ENCODE measurements at places on chromosomes 6 and 20.

GRCh38 chr20:58795181-58795922 lies 55.4 kb downstream of the GNAS-AS1 start:
- no peak for DNase-seq
- no peaks in the 10 kb centered on the region for H3K36me3 ChIP-seq
- H3K4me3 ChIP-seq = no peak overlapping the region
- H3K27ac ChIP-seq = no peak overlapping the region
- H3K4me1 ChIP-seq = no peaks in the 10 kb centered on the region
- H3K27me3 ChIP-seq = peaks cover 15% of the 10 kb centered on the region

GRCh38 chr20:20207291-20207690 lies 155.0 kb downstream of the CFAP61 start:
- H3K27ac ChIP-seq = peak overlapping the region; percentile 81
- no peak for DNase-seq
- H3K27me3 ChIP-seq = no peaks in the 10 kb centered on the region
- H3K4me3 ChIP-seq = peak overlapping the region; percentile 62

DNA sequence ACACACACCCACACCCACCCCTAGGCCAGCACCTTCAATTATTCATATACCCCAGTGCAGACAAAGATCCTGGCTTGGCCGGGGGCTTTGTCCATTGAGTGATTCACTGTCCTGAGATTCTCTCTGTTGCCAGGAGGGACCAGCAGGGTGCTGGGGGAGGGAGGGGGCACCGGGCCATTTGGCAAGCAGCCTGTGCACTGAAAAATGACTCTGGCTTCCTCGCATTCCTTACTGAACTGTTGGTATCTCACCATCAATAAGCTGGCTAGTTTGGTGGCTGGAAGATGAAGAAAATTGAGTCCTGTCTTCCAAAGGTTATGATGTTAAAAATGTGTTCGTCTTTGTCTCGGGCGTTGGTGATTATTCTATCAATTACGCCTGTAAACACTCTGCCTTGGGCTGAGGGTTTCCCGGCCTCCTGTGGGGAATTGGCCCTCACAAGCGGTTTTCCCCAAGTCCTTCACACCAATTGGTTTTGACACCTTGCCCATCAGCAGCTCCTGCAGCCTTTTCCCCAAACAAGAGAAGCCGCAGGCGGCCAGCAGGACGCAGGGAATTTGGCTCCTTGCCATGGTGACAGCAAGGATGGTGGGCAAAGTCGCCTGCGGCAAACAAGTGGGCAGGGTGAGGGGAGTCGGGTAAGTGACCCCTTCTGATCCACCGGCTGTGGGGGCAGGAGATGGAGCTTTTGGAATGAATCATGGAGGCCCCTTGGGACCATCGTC lies 4.9 kb downstream of the VSTM2L start:
- peaks cover 34% of the 10 kb centered on the region for H3K27me3 ChIP-seq
- DNase-seq = no peak
- H3K4me1 ChIP-seq = peaks cover 5% of the 10 kb centered on the region
- no peak overlapping the region for H3K27ac ChIP-seq
- H3K4me3 ChIP-seq = no peak overlapping the region

GRCh38 chr6:137036566-137037300 lies 8.0 kb downstream of the IL20RA start:
- H3K27me3 ChIP-seq = peaks cover 82% of the 10 kb centered on the region
- H3K27ac ChIP-seq = no peak overlapping the region
- DNase-seq = no peak
- no peak overlapping the region for H3K4me3 ChIP-seq
- H3K4me1 ChIP-seq = peaks cover 22% of the 10 kb centered on the region

DNA sequence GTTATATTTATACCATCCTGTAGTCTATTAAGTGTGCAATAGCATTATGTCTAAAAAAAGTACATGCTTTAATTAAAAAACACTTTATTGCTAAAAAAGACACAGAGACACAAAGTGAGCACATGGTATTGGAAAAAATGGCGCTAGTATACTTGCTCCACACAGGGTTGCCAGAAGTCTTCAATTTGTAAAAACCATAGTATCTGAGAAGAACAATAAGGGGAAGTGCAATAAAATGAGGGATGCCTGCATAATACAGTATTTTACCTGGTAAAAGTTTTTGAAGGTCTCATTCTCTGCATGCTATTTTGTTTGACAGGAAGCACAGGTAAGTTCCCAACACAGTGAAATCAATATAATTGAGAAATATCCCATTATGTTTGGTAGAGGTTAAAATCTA lies 1.6 kb downstream of the NOX3 start:
- peaks cover 23% of the 10 kb centered on the region for H3K27me3 ChIP-seq
- H3K4me3 ChIP-seq = no peak overlapping the region
- no peaks in the 10 kb centered on the region for H3K4me1 ChIP-seq
- H3K36me3 ChIP-seq = no peaks in the 10 kb centered on the region
- no peak for DNase-seq
- H3K27ac ChIP-seq = no peak overlapping the region

GRCh38 chr20:49620364-49621240 lies 52.7 kb upstream of the PTGIS start:
- H3K4me1 ChIP-seq = peaks cover 15% of the 10 kb centered on the region
- DNase-seq = no peak
- H3K27me3 ChIP-seq = no peaks in the 10 kb centered on the region
- H3K4me3 ChIP-seq = no peak overlapping the region

DNA sequence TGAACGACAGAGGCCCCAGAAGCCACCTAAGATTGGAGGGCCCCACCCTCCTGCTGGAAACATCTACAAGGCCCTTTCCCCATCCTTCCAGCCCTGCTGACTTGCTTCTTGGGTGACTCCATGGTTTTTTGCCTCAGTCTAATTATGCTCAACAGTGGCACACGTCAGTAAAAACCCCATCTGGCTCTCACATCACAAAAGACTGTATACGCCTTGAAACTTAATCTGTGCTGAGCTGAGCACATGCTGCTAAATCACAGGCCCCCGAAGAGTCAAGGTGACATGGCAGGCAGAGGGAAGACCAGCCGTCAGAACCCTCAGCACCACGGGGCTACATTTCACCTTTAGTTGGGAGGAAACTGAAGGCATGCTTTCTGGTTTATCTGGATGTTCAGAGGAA lies 323.1 kb downstream of the CDH26 start:
- DNase-seq = no peak
- no peaks in the 10 kb centered on the region for H3K27me3 ChIP-seq
- H3K4me3 ChIP-seq = no peak overlapping the region
- peaks cover 7% of the 10 kb centered on the region for H3K36me3 ChIP-seq
- H3K4me1 ChIP-seq = no peaks in the 10 kb centered on the region

GRCh38 chr6:25280344-25281074 lies 1.3 kb downstream of the CARMIL1 start:
- no peak overlapping the region for H3K27ac ChIP-seq
- H3K4me1 ChIP-seq = peaks cover 4% of the 10 kb centered on the region
- no peaks in the 10 kb centered on the region for H3K36me3 ChIP-seq
- DNase-seq = no peak
- peak overlapping the region; percentile 67 for H3K4me3 ChIP-seq
- H3K27me3 ChIP-seq = peaks cover 5% of the 10 kb centered on the region

DNA sequence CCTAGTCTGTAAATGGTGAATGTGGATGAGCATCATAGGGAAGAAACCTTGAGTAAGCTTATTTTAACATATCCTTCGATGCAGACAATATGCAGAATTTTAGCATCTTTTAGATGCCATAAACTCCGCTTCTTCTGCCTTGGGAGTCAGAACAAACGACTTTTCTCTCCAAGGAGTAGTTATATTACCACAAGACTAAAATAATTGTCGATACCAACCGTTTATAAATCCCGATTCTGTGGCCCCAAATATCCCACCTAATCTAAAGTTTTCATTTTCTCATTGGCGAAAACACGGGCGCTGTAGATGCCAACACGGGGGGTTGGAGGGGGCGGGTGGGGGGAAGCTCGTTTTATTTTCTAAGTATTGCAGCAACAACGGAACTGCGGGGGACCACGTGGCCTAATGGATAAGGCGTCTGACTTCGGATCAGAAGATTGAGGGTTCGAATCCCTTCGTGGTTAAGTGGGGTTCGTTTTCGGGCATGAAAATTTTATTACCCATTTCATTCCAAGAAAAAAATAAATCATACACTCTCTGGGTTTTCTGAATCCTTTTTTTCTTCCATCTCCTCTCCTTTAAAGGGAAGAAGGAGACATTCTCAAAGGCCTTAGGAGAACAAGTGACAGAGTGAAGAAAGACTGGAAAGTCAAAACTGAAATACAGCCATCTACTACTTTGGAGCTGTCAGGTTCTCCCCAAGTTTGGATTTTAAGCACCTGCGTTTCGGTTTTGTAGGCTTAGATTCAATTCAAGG lies 65.5 kb upstream of the BTN3A2 start:
- H3K36me3 ChIP-seq = no peaks in the 10 kb centered on the region
- H3K4me3 ChIP-seq = no peak overlapping the region
- H3K27me3 ChIP-seq = no peaks in the 10 kb centered on the region
- H3K27ac ChIP-seq = no peak overlapping the region
- peaks cover 22% of the 10 kb centered on the region for H3K4me1 ChIP-seq

- no peak overlapping the region for H3K27ac ChIP-seq
- H3K36me3 ChIP-seq = no peaks in the 10 kb centered on the region
These were observed 235.9 kb upstream of the RGS17 start for GRCh38 chr6:153367021-153367420.

DNA sequence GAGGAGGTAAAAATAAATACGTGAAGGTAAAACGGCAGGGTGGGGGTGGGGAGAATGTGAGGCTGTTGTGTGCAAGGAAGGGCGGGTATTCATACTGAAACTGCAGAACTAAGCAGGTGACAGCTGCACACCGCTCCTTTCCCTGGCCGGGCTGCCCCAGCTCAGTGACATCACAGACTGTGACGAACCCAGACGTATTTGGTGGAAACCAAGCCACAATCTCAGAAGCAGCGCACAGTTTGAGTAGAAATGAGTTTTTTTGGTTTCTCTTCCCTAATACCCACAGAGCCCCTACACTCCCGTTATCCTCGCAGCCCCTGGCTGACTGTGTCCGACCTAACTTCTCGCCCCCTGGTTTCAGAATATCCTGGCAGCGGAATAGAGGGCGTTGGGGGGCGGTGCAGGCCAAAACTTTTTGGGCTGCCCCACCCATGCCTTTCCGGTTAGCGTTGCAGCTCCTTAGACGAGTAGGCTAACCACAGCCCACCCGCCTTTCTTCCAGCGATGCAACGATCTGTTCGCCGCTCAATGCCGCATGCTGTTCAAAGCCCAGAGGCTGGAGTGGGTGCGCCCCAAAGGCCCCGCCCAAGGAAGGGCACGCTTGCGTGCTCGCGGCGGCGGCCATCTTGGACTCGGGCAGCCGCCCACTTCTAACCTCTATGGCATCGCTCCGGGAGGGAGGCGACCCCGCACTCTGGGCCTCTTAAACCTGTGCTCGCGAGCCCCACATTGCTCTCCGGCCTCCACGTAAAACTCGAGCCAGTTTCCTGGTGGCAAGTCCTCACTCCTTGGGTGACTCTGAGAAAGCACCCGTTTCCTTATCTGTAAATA lies 9.1 kb downstream of the BAK1 start:
- peak overlapping the region; percentile 97 for H3K27ac ChIP-seq
- H3K4me1 ChIP-seq = peaks cover 57% of the 10 kb centered on the region
- H3K36me3 ChIP-seq = peaks cover 11% of the 10 kb centered on the region
- DNase-seq = peak; percentile 97
- no peaks in the 10 kb centered on the region for H3K27me3 ChIP-seq

DNA sequence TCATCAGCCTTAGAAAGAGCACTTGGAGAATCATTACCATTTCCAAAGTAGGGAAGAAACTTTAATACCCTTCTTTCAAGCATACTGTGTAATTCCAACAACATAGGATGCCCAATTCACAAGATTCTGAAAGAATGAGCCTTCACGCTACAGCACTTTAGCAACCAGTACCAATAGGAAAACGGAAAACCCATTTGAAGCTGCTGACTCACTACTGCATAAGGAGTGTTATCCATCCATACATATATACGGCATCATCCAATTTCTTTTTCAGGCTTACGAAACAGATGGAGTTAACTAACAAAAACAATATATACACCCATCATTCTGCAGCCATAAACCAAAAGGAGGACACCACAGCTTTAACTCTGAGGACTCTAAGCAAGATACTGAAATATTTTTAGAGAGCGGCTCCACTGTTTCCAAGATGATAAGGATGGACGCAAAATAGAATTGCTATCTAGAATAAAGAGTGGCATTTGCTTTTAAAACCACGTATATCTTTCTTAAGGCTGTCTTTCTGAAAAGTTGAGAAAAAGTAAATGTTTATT lies 24.9 kb downstream of the FYN start:
- peak overlapping the region; percentile 79 for H3K4me3 ChIP-seq
- no peak overlapping the region for H3K27ac ChIP-seq
- peaks cover 80% of the 10 kb centered on the region for H3K4me1 ChIP-seq
- peaks cover 10% of the 10 kb centered on the region for H3K36me3 ChIP-seq
- no peaks in the 10 kb centered on the region for H3K27me3 ChIP-seq

DNA sequence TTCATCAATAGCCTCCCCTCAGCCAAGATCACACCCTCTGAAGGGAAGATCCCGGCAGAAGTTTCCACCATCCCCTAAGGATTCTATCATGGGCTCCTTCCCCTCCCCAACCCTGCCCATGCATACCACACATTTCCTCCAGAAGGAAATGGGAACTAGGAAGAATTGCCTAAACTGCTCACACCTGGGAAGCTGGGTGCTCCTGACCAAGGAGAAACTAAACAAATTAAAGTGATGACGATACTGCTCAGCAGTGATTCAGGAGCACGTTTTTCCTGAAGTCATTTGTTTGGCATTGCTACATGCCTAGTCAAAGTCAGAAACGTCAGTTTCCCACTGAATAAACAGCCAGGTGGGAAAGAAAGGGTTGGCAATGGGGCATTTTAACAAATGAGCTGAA lies 136.1 kb upstream of the CDYL start:
- peaks cover 20% of the 10 kb centered on the region for H3K4me1 ChIP-seq
- no peaks in the 10 kb centered on the region for H3K36me3 ChIP-seq
- no peak overlapping the region for H3K4me3 ChIP-seq
- peaks cover 20% of the 10 kb centered on the region for H3K27me3 ChIP-seq
- H3K27ac ChIP-seq = peak overlapping the region; percentile 87

DNA sequence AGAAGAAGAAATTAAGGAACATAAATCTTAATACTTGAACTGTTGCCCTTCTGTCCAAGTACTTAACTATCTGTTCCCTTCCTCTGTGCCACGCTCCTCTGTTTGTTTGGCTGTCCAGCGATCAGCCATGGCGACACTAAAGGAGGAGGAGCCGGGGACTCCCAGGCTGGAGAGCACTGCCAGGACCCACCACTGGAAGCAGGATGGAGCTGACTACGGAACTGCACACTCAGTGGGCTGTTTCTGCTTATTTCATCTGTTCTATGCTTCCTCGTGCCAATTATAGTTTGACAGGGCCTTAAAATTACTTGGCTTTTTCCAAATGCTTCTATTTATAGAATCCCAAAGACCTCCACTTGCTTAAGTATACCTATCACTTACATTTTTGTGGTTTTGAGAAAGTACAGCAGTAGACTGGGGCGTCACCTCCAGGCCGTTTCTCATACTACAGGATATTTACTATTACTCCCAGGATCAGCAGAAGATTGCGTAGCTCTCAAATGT lies 17.1 kb downstream of the IRF4 start:
- H3K4me3 ChIP-seq = no peak overlapping the region
- H3K27ac ChIP-seq = peak overlapping the region; percentile 58
- H3K36me3 ChIP-seq = peaks cover 54% of the 10 kb centered on the region
- DNase-seq = no peak
- peaks cover 27% of the 10 kb centered on the region for H3K4me1 ChIP-seq
